Naive thymus-derived CD4-positive, alpha-beta T cell (primary cell): ENCODE measurements at places on chromosomes 2 and 18. TPM values are rescaled to one million over a fixed set of nuclear protein-coding genes. Genes with fewer than 3 reads are reported as not detected.

GRCh38 chr18:35590935-35591334 lies 9.4 kb downstream of the GALNT1 start:
- no peaks in the 10 kb centered on the region for H3K27me3 ChIP-seq
- H3K36me3 ChIP-seq = no peaks in the 10 kb centered on the region
- H3K4me3 ChIP-seq = no peak overlapping the region

DNA sequence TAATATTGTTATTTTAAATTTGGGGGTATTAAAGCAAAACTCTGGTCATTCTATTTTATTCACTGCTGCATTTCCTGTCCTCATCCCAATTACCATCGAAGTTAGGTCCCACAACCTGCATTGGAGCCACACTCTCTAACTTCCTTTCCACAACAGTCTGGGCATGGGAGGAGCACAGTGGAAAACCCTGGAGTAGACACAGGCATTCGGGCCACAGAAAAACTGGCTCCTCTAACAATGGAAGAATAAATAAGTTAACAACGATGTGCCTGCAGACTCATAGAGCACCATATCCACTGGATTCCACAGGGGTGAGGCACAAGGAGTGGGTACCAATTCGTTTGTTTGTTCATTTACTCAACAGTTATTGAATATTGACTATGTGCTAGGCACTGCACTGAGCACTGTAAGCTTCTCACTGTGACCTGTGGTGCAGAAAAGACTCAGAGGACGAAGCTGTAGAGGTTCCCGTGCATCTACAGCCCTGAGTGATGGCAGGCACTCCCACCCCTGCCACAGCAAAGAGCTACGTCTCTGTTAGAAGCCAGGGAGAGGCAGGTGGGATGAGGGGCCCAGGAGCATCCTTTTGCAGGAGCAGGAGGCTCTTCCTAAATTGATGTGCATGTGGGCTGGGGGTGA lies 154.2 kb upstream of the PGAP1 start:
- DNase-seq = no peak
- H3K27me3 ChIP-seq = no peaks in the 10 kb centered on the region
- no peaks in the 10 kb centered on the region for H3K4me1 ChIP-seq

The ANO7 gene
- polyA plus RNA-seq = not detected

The KIF5C gene
- 0.58 TPM for polyA plus RNA-seq

GRCh38 chr2:40302751-40303325 lies 149.1 kb downstream of the SLC8A1 start:
- DNase-seq = no peak
- no peaks in the 10 kb centered on the region for H3K27me3 ChIP-seq
- no peak overlapping the region for H3K4me3 ChIP-seq
- H3K4me1 ChIP-seq = no peaks in the 10 kb centered on the region
- H3K27ac ChIP-seq = no peak overlapping the region
- no peaks in the 10 kb centered on the region for H3K36me3 ChIP-seq

The RPS27A gene
- 3,065 TPM for polyA plus RNA-seq

The PLB1 gene
- polyA plus RNA-seq = 0.79 TPM

The FBXO15 gene
- 5.1 TPM for polyA plus RNA-seq

GRCh38 chr2:163353551-163353950 lies 382.3 kb downstream of the FIGN start:
- no peak overlapping the region for H3K27ac ChIP-seq
- H3K4me1 ChIP-seq = no peaks in the 10 kb centered on the region
- no peak overlapping the region for H3K4me3 ChIP-seq
- no peaks in the 10 kb centered on the region for H3K36me3 ChIP-seq

The CERKL gene
- polyA plus RNA-seq = 14.7 TPM

GRCh38 chr2:75162897-75163296 lies 36.4 kb downstream of the TACR1 start:
- H3K4me3 ChIP-seq = no peak overlapping the region
- H3K27ac ChIP-seq = no peak overlapping the region
- H3K4me1 ChIP-seq = no peaks in the 10 kb centered on the region

DNA sequence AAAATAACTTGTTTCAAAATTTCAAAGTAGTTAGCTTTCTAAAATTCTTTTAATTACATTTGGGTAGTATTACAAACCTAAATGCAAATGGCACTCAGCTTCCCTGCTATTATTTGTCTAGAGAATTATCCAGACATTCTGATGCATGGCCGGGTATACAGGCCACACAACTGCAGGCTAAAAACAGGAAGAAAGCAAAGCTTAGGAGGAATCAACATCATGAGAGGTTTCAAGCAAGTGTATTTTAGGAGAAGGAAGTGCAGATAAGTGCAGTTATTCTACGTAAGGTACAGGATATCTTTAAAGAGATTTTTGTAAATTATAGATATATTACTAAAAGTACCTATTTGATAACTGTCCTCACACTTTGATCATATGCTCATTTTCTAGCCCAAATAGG lies 46.8 kb upstream of the RNU4ATAC start:
- no peak overlapping the region for H3K27ac ChIP-seq
- DNase-seq = no peak
- H3K27me3 ChIP-seq = no peaks in the 10 kb centered on the region

The TXNDC2 gene
- polyA plus RNA-seq = not detected

DNA sequence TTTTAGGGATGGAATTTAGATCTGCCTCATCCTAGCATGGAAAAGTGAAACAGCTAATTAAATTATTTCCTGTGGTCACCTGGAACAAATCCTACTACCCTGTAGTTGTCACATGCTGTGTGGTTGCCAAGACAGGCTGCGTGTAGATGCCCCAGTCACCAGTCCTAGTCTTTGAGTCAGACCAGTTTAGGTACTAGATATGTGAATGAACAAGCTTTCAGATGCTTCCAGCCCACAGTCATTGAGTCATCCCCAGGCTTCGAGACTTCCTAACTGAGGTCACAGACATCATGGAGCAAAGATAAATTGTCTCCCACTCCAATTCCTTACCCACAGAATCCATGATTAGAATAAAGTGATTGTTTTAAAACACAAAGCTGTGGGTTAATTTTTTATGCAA lies 35.8 kb upstream of the GRB14 start:
- H3K4me3 ChIP-seq = no peak overlapping the region
- DNase-seq = no peak
- no peaks in the 10 kb centered on the region for H3K27me3 ChIP-seq
- H3K36me3 ChIP-seq = no peaks in the 10 kb centered on the region
- H3K27ac ChIP-seq = no peak overlapping the region

The PLCD4 gene
- polyA plus RNA-seq = 0.15 TPM
